Activated naive CD8-positive, alpha-beta T cell treated with anti-CD3 and anti-CD28 coated beads, Interleukin-2, amount 10 ng/mL, durations not matched to agents 7 days and 5 days (primary cell): ENCODE measurements at places on chromosomes 3 and 15.

- no peak for DNase-seq
Observed at GRCh38 chr15:49747340-49747739, 126.5 kb downstream of the DTWD1 start.

DNA sequence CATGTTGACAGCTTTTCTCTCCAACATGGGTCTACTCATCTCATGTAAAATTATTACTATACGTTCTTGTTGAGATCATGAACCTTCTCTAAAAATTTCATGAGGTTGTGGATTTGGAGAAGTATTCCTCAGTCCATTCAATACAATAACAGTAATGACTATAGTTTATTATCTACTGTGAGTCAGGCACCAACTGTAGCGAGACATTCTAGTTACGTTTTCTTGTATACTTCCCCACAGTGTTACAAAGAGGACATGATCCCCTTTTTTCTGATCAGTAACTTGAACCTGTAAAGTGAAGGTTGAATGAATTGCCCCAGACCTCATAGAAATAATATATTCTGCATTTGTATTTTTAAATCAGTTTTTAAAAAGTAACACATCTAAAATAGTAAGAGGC, 76.4 kb downstream of the AKAP13 start:
- no peak for DNase-seq

DNA sequence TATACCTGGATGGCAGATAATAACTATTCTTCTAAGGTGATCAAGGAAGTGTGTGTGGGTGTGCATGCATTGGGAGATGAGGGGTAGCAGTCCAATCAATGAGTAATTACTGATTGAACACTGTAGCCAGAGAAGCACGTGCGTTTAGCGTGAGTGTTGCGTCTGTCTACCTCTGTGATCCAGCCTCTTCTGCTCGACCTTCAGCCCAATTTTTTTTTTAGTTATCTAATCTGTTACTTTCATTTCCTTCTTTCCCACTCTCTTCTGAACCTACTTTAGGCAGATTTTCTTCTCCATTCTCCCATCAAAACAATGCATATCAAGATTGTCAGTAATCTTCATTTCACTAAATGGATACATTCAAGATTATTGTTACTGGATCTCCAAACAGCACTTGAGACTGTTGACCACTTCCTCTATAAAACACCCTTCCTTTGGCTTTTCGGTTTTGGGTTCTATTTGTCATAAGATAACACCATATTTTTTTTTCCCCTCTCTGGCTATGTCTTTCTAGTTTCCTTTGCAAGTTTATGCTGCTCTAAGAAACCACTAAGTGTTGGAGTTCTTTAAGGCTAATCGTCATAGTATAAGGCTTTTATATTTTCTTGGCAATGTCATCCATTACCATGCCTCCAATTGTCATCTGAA, 41.0 kb downstream of the MCTP2 start:
- no peak for DNase-seq

DNA sequence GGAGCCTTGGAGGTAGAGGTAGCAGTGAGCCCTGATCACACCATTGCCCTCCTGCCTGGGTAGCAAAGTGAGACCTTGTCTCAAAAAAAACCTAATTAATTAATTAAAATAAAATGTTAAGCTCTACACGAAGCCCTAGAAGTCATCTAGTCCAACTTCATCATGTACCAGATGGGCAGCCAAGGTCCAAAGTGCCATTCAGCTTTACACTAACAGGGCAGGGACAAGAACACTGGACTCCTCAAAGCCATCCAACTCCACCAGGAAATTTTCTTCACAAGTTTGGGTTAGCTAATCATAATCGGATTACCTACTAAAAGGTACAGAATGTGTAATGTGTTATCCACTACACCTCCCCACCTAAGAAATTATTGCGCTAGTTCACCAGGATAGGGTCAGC, 48.8 kb downstream of the WWTR1 start:
- no peak for DNase-seq

- DNase-seq, result no peak
Observed at GRCh38 chr15:47795864-47796263, 78.6 kb downstream of the SEMA6D start.

- DNase-seq, result no peak
Observed at GRCh38 chr15:39623529-39623931, 42.7 kb downstream of the THBS1 start.

GRCh38 chr3:3086239-3086638, 23.9 kb downstream of the IL5RA start:
- DNase-seq, result no peak

- no peak for DNase-seq
Observed at GRCh38 chr3:98232489-98232888, 31.6 kb upstream of the OR5H6 start.

DNA sequence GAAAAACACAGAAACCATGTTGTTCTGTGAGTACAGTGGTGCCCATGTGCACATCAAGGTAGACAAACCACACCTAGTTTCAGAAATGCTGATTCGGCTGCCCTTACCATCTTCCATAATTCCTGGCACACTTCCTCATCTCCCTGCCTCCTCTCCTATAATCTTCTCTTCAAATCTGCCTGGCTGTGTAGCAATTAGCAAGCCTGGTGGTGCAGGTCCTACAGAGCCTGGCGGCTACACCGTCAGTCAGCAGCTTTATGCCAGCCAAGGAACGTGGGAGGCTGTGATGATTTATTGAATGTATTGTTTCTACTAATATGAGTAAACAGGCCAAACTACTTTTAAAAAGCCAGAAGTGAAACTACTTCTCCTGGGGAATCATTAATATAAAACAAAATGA, 106.8 kb downstream of the SEMA6D start:
- DNase-seq, result no peak

- no peak for DNase-seq
Observed at GRCh38 chr15:99449514-99449913, 116.3 kb upstream of the MEF2A start.
